ENCODE measurements at places on chromosomes 3 and 15. TPM values are rescaled to one million over a fixed set of nuclear protein-coding genes. Genes with fewer than 3 reads are reported as not detected.

Gene CASR
- polyA plus RNA-seq: not detected

DNA sequence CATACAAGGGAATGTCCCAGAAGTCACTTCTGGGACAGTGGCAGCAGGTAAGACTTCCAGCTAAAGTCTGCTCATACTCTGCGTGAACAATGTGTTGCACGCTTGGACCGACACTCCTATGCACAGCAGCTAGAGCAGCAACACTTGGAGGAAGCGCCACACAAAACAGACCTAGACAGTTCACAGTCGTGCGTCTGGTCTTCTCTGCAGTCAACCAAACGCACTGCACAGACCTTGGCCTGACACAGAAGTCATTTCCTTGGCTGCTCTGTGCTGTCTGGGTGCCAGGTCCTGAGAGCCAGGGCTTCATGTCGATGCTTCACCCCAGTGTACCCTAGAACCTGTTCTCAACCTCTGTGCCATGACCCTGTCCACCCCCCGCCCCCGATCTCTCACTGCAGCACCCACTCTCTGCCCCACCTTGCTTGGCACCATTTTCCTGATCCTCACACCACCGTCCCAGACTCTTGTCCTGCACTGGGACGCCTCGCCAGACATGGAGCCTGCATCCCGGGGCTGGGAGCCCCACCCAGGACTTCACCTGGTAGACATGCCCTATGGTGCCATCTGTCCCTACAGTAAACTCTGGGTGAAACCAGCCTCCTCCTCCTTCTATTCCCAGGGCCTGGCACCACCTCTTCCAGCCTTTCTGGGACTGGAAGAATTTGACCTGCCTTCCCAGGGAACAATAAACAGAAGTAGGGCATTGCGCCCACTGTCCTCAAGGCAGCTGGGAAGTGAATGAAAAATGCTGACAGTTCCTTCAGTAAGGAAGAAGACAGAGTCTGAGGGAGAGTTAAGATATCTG is 3.1 kb downstream of the ATP10A start:
- no peak for DNase-seq

DNA sequence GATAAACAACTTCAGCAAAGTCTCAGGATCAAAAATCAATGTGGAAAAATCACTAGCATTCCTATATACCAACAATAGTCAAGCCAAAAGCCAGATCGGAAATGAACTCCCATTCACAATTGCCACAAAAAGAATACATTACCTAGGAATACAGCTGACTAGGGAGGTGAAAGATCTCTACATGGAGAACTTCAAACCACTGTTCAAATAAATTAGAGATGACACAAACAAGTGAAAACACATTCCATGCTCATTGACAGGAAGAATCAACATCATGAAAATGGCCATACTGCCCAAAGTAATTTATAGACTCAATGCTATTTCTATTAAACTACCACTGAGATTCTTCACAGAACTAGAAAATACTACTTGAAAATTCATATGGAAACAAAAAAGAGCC is 94.2 kb upstream of the PSMD6 start:
- no peak for DNase-seq

Gene ALG1L2
- polyA plus RNA-seq: not detected

- no peak for DNase-seq
Measured at GRCh38 chr3:187935623-187936156, 190.4 kb upstream of the BCL6 start.

- no peak for DNase-seq
Measured at GRCh38 chr3:32457971-32458471, 44.6 kb downstream of the CMTM6 start.

- DNase-seq: no peak
Measured at GRCh38 chr3:102002056-102002455, 152.7 kb downstream of the NFKBIZ start.

Gene TMEM115
- 28.5 TPM for polyA plus RNA-seq

GRCh38 chr3:79937567-79937966 is 169.8 kb upstream of the ROBO1 start:
- no peak for DNase-seq

GRCh38 chr15:100920516-100921135 is 1.5 kb downstream of the LRRK1 start:
- no peak for DNase-seq

DNA sequence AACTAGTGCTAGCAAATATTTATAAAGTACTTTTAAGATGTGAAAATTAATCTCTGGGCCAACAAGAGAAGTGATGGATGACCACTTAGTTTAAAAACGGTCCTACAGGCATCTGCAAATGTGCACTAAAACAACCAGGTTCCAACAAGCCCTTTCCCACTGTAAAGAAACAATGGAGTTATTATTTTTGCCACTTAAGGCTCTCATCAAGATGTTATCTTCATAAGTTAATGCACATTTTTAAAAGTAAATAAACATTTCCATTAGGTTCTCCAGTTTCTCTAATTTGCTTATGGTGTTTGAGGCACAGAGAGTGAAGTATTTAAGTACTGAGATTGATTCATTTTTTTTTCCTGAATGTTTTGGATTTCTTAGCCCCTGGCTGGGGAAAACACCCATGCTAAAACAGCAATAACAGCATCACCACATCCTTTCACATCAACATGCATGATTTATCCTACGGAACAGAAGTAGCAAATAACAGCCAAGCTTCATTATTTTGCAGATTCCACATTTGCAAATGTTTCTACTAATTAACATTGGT is 20.8 kb downstream of the ABI3BP start:
- no peak for DNase-seq

- no peak for DNase-seq
Measured at GRCh38 chr3:55521064-55521737, 34.1 kb upstream of the WNT5A start.

All from brain (organoid and tissue), 16 donors.